Smooth muscle cell of the umbilical artery (primary cell): ENCODE measurements at places on chromosomes 13 and 19. TPM values are rescaled to one million over a fixed set of nuclear protein-coding genes. Genes with fewer than 3 reads are reported as not detected.

The NAPSA gene
- total RNA-seq = 0.30 and 0.32 TPM in 2 replicates

The FFAR3 gene
- not detected in 2 replicates for total RNA-seq

The C1QTNF9 gene
- not detected in 2 replicates for total RNA-seq

The KCNJ14 gene
- 0.59 and 1.5 TPM in 2 replicates for total RNA-seq

The OR10H5 gene
- total RNA-seq = not detected in 2 replicates

The WTIP gene
- 42.5 and 46.4 TPM in 2 replicates for total RNA-seq

The LSM4 gene
- 77.5 and 130 TPM in 2 replicates for total RNA-seq

The DMAC2 gene
- 31.8 and 35.2 TPM in 2 replicates for total RNA-seq

The SPINT2 gene
- total RNA-seq = 5.6 and 8.6 TPM in 2 replicates

The POU2F2 gene
- total RNA-seq = 1.5 and 11.8 TPM in 2 replicates

The PGLYRP2 gene
- not detected in 2 replicates for total RNA-seq

The ZNF439 gene
- 8.9 and 11.0 TPM in 2 replicates for total RNA-seq

The WASF3 gene
- 13.1 and 14.0 TPM in 2 replicates for total RNA-seq

The SPART gene
- total RNA-seq = 180 and 196 TPM in 2 replicates

The FFAR1 gene
- not detected in 2 replicates for total RNA-seq

The LGALS7B gene
- total RNA-seq = not detected in 2 replicates

The DHDH gene
- not detected in 2 replicates for total RNA-seq

The PSG7 gene
- not detected in 2 replicates for total RNA-seq

The CBARP gene
- total RNA-seq = 4.2 and 9.7 TPM in 2 replicates

The TSKS gene
- total RNA-seq = 0.28 TPM in 1 of 2 replicates, not detected in the other

The C19orf18 gene
- not detected in 2 replicates for total RNA-seq

The AMER2 gene
- total RNA-seq = not detected in 2 replicates

The CYP2A6 gene
- total RNA-seq = 0.30 TPM in 1 of 2 replicates, not detected in the other

The LHB gene
- total RNA-seq = not detected in 2 replicates

The SIGLEC6 gene
- total RNA-seq = not detected in 2 replicates

The PRTN3 gene
- not detected in 2 replicates for total RNA-seq

The RETN gene
- not detected in 2 replicates for total RNA-seq

The TMEM161A gene
- 29.1 and 29.8 TPM in 2 replicates for total RNA-seq

The GRK1 gene
- total RNA-seq = not detected in 2 replicates

The CADM4 gene
- 1.8 and 3.8 TPM in 2 replicates for total RNA-seq

The CCNA1 gene
- total RNA-seq = 1.2 and 6.5 TPM in 2 replicates

The MEDAG gene
- total RNA-seq = 5.0 and 35.9 TPM in 2 replicates

The GTF2F2 gene
- total RNA-seq = 21.7 and 26.5 TPM in 2 replicates

The SRRM5 gene
- total RNA-seq = 0.05 TPM in 1 of 2 replicates, not detected in the other
